ENCODE measurements at places on chromosomes 7 and 10. TPM values are rescaled to one million over a fixed set of nuclear protein-coding genes. Genes with fewer than 3 reads are reported as not detected.

GRCh38 chr7:40057292-40057691 lies 77.1 kb downstream of the MPLKIP start:
- DNase-seq, result no peak
- peaks cover 7% of the 10 kb centered on the region for H3K4me1 ChIP-seq
- H3K4me3 ChIP-seq, result no peak overlapping the region
- no peaks in the 10 kb centered on the region for H3K36me3 ChIP-seq
- peaks cover 3% of the 10 kb centered on the region for H3K27me3 ChIP-seq

DNA sequence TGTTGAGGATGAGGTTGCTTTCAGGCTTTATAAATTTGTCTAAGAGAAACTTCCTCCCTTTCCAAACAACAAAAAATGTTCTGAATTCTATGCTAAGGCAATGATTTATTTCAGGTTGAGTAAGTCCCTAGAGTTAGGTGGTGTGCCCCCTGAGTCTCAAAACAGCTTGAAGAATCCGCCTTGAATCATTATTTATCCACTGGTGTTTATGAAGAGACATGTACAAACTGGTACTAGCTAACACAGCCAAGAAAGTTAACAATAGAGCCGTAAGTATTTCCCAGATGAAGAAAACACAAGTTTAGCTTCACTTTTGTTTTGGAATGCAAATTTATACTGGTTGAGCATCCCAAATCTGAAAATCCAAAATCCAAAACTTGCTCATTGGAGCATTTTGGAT lies 66.2 kb upstream of the SRPK2 start:
- H3K4me1 ChIP-seq, result no peaks in the 10 kb centered on the region
- H3K27me3 ChIP-seq, result peaks cover 3% of the 10 kb centered on the region
- no peaks in the 10 kb centered on the region for H3K36me3 ChIP-seq
- no peak overlapping the region for H3K4me3 ChIP-seq

DNA sequence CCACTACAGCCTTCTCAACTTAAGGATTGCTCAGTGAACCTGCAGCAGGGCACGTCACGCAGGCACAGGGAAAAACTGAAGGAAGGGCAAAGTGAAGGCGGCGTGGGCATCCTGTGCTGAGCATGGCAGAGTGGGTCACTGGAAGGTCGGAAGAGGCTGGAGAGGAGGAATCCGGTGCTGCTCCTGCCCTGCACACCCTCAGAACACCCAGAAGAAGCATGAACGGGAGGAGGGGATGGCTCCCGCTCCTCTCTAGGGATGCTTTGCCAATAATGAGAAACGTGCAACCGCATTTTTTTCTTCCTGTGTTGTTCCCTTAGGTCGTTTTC lies 175.1 kb downstream of the TNS3 start:
- no peak overlapping the region for H3K27ac ChIP-seq
- no peaks in the 10 kb centered on the region for H3K27me3 ChIP-seq
- no peaks in the 10 kb centered on the region for H3K4me1 ChIP-seq

The TCTN3 gene
- 32.3 TPM for polyA plus RNA-seq

DNA sequence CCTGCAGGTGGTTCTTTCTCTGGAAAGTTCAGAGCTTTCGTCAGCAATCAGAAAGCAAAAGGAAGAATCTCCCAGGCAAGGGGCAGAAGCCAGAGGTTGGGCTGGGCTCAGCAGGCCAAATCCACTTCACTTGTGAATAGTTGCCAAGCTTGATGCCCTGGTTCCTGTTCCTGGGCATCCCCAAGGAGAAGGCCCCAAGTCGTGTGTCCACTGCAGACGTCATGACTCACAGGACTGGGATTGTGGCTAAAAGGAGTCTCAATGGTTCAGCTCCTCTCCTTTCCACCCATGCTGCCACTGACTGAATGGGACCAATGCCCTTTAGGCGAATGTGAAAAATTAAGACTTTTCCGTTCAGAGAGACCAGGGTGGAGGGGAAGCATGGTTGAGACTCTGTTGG lies 38.6 kb upstream of the TRIM8 start:
- H3K4me1 ChIP-seq, result no peaks in the 10 kb centered on the region
- no peak overlapping the region for H3K4me3 ChIP-seq
- peaks cover 3% of the 10 kb centered on the region for H3K27me3 ChIP-seq
- no peak overlapping the region for H3K27ac ChIP-seq
- peaks cover 16% of the 10 kb centered on the region for H3K36me3 ChIP-seq
- DNase-seq, result no peak

GRCh38 chr10:126565441-126565840 lies 105.1 kb downstream of the C10orf90 start:
- H3K27me3 ChIP-seq, result peaks cover 4% of the 10 kb centered on the region
- no peak for DNase-seq
- H3K4me3 ChIP-seq, result no peak overlapping the region
- H3K36me3 ChIP-seq, result no peaks in the 10 kb centered on the region
- H3K4me1 ChIP-seq, result no peaks in the 10 kb centered on the region

DNA sequence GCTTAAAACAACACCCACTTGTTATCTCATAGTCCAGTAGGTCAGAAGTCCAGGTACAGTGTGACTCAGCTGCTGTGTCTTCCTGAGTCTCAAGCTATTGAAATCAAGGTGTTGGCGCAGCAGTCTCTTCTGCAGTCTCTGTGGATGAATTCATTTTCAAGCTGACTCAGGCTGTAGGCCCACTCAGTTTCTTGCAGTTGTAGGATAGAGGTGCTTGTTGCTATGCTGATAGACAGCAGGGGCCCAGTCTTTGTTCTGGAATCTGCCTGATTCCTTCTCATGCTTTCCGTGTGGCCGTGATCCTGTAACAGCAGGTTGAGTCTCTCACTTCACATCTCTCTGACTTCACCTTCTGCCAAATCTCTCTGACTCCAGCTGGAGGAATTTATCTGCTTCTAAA lies 400.4 kb upstream of the POM121L12 start:
- no peak for DNase-seq
- no peaks in the 10 kb centered on the region for H3K4me1 ChIP-seq
- H3K4me3 ChIP-seq, result no peak overlapping the region
- no peaks in the 10 kb centered on the region for H3K27me3 ChIP-seq
- H3K36me3 ChIP-seq, result no peaks in the 10 kb centered on the region
- H3K27ac ChIP-seq, result no peak overlapping the region

DNA sequence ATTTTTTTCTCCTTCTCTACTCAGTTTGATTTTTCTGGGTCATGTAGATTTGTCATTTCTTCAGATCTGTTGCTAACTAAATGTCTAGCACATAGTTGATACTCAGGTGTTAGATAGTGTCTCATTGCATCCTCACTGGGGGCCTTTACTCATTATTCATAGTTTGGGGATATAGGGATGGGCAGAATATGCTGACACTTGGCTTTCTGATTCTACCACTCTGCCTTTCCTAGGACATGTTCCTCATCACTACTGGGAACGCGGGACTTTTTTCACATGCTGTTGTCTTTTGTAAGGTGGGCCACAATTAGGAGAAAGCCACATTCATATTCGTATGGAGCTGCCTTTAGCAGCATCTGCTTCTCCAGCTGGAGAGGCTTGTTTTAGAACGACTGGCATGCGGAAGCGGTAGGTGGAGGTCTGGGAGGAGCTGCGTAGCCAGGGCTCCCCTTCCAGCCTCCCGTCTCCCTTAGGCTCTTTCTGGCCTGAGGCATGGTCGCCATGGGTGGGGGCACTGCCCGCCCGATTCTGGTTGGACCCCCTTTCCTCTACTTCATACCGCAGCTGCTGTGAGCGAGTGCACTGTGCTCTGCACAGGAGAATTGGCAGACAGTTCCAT lies 78.8 kb downstream of the SND1 start:
- peaks cover 9% of the 10 kb centered on the region for H3K36me3 ChIP-seq
- H3K27me3 ChIP-seq, result no peaks in the 10 kb centered on the region
- DNase-seq, result no peak
- no peak overlapping the region for H3K4me3 ChIP-seq
- no peak overlapping the region for H3K27ac ChIP-seq

The OR2A5 gene
- polyA plus RNA-seq, result not detected

DNA sequence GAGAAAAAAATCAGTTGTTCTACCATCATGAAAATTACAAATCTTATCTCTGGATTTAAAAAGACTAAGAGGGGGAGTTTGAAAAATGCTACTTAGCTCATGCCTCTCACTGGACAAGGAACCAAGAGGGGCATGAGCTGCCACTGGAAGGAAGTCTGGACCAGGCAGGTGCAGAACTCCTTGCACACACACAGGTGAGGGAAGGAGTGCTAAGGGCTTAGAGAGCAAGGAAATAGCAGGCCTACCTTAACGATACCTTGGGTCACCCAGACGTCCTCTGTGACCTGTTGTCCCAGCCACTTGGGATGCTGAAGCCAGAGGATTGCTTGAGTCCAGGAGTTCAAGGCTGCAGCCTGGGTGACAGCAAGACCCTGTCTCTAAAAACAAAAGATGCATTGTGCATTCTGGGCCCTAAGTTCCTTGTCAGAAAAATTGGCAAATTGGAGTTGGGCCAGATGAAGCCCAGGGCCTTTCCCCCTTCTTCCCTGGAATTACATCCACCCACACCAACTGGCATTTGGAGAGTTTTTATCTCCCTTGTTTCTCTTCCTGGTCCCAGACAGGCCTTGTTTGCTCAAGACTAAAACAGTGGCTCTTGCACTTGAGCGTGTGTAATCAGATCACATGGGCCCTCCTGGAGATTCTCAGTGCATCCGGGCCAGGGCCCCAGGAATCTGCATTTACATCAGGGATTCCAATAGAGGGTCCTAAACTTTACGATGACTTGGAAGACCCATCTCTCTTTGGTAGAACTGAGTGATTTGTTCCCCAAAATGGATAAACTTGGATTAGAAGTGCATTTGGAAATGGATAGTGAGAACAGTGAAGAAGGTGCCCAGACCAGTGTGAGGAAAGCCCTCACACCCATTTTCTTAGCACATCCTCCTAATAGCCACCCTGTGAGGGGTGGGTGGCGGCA lies 3.0 kb downstream of the DDIT4 start:
- H3K27me3 ChIP-seq, result peaks cover 34% of the 10 kb centered on the region
- DNase-seq, result peak; percentile 17
- H3K4me1 ChIP-seq, result peaks cover 45% of the 10 kb centered on the region
- peaks cover 24% of the 10 kb centered on the region for H3K36me3 ChIP-seq

DNA sequence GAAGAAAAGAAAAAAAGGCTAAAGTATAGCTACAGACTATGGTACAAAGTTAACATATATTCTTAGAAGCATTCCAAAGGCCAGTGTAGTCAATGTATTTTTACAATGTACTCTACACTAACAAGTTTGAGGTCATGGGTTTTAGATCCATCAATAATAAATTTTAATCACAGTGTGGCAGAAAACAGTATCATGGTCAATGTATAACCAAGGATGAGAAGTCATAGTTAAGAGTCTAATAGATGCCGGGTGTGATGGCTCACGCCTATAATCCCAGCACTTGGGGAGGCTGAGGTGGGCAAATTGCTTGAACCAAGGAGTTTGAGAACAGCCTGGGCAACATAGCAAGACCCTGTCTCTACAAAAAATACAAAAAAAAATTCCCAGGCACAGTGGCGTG lies 53.1 kb downstream of the SLC16A12 start:
- H3K36me3 ChIP-seq, result no peaks in the 10 kb centered on the region
- H3K4me1 ChIP-seq, result no peaks in the 10 kb centered on the region
- H3K4me3 ChIP-seq, result no peak overlapping the region
- no peak for DNase-seq

DNA sequence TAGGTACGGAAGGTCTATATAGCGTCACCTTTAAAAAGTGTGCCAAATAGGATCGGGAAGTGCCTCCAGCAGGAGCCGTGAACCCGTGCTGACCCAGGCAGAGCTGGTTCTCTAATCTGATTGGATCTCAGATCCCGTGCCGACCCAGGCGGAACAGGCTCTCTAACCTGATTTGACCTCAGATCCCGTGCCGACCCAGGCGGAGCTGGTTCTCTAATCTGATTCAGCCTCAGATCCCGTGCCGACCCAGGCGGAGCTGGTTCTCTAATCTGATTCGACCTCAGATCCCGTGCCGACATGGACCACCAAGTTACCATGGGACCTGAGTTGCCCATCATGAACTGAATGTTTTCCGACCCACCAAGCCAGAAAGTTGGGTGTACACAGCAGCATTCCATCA lies 463.9 kb downstream of the PTPRN2 start:
- peaks cover 2% of the 10 kb centered on the region for H3K27me3 ChIP-seq
- H3K4me1 ChIP-seq, result no peaks in the 10 kb centered on the region
- no peak overlapping the region for H3K27ac ChIP-seq
- H3K4me3 ChIP-seq, result no peak overlapping the region
- no peak for DNase-seq
- no peaks in the 10 kb centered on the region for H3K36me3 ChIP-seq

DNA sequence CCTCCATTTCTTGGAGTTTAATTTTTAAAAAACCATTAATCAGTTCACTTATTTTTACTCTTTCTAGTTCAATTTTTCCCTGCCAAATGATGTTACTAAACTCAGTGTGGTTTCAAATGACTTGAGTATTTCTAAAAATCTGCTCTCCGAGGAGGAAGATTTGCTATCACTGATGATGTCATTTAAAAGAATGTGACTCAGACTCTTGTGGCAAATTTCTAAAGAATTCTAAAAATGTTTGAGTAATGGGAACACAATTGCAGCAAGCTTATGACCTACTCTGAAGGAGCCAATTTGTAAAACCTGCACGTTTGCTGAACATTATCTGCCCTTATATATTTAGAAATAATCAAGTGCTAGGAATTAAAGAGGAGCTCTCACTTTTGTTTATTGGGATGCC lies 88.6 kb downstream of the SPAG6 start:
- peaks cover 20% of the 10 kb centered on the region for H3K27me3 ChIP-seq
- no peak overlapping the region for H3K27ac ChIP-seq
- peaks cover 38% of the 10 kb centered on the region for H3K4me1 ChIP-seq
- no peak overlapping the region for H3K4me3 ChIP-seq
- H3K36me3 ChIP-seq, result no peaks in the 10 kb centered on the region

DNA sequence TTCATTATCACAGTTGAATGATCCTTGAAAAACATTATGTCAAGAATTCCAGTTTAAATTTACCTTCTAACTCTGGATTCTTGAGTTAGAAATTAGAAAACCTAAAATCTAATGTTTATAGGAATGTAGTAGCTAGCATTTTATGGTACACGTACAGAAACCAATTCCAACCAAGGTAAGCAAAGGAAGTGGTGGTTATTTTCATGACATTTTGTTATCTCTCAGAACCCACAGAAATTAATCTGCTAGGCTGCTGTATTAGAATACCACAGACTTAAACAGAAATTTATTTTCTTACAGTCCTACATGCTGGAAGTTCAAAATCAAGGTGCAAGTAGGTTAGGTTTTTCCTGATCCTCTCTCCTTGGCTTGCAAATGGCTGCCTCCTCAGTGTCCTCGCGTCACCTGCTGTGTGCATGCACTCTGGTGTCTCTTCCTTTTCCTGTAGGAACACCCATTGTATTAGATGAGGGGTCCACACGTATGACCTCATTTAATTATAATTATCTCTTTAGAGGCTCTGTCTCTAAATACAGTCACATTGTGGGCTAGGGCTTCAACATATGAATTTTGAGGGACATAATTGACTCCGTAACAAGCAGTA lies 8.5 kb upstream of the CSTF2T start:
- DNase-seq, result no peak
- peak overlapping the region; percentile 12 for H3K27ac ChIP-seq
- H3K36me3 ChIP-seq, result no peaks in the 10 kb centered on the region
- H3K4me3 ChIP-seq, result no peak overlapping the region

The SHTN1 gene
- polyA plus RNA-seq, result 0.66 TPM

The ITGB8 gene
- polyA plus RNA-seq, result not detected

DNA sequence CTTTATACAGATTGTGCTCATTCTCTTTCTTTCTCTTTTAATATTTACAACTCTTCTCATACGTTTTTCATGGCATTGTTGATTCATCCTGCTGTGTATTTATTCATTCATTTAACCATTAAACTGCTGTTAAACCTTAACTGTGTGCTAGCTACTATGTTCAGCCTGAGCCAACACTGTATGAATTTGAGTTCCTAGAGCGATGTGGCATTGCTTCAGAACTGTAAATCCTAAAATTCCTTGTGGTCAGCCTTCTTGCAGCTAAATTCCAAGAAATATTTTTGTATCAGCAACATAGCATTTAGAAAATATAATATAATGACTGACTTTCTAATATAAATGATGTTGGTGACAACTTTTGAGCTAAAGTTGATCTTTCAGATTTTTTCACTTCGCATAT lies 184.7 kb upstream of the FZD1 start:
- no peak for DNase-seq
- peaks cover 2% of the 10 kb centered on the region for H3K27me3 ChIP-seq
- peaks cover 6% of the 10 kb centered on the region for H3K4me1 ChIP-seq
- no peak overlapping the region for H3K4me3 ChIP-seq

Data from immature natural killer cell (primary cell).